ENCODE measurements at places on chromosomes 3 and 15. TPM values are rescaled to one million over a fixed set of nuclear protein-coding genes. Genes with fewer than 3 reads are reported as not detected.

FEZF2 gene
- not detected for polyA plus RNA-seq

RFC4 gene
- 20.5 TPM for polyA plus RNA-seq

DNA sequence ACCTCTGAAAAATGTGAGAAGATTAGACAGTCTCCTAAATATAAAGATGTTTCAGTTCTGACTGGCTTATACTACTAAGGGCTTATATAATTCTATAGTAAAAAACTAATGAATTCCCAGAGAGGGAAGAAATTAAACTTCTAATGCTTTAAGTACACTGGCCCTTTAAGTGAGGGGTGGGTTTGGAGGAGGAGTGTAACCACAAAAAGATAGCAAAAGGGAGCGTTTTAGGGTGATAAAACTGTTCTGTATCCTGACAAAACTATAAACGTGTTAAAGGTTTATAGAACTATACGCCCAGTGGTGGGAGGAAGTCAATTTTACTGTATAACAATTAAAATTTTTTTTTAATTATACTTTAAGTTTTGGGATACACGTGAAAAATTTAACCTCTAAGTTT, 45.8 kb downstream of the CEP152 start:
- H3K27ac ChIP-seq, result no peak overlapping the region
- H3K36me3 ChIP-seq, result peaks cover 18% of the 10 kb centered on the region
- H3K4me1 ChIP-seq, result no peaks in the 10 kb centered on the region
- no peaks in the 10 kb centered on the region for H3K27me3 ChIP-seq
- H3K4me3 ChIP-seq, result no peak overlapping the region

DNA sequence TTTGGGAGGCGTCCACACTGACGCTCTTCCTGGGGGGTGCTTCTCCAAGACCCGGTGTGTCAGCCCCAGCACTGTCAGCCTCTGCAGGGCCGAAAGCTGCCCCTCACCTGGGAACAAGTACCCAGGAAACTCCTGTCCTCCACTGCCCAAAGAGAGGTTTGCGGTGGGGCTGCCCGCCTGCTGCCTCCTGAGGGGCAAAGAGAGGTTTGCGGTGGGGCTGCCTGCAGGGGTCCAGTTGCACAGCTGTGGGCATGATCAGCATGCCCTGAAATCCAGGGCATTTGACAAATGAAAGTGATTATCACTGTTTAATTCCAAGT, 15.1 kb upstream of the SNRPA1 start:
- H3K4me1 ChIP-seq, result no peaks in the 10 kb centered on the region
- no peak overlapping the region for H3K27ac ChIP-seq
- no peaks in the 10 kb centered on the region for H3K36me3 ChIP-seq
- DNase-seq, result no peak
- no peaks in the 10 kb centered on the region for H3K27me3 ChIP-seq
- no peak overlapping the region for H3K4me3 ChIP-seq

ADCY5 gene
- not detected for polyA plus RNA-seq

GRCh38 chr3:139979991-139980390, 45.0 kb downstream of the CLSTN2 start:
- no peaks in the 10 kb centered on the region for H3K36me3 ChIP-seq
- H3K4me3 ChIP-seq, result no peak overlapping the region
- no peak for DNase-seq
- no peaks in the 10 kb centered on the region for H3K27me3 ChIP-seq
